ENCODE measurements at places on chromosomes 16 and 17.

- DNase-seq: peak; percentile 71
These were observed 39.8 kb upstream of the METTL16 start for GRCh38 chr17:2551493-2551892.

DNA sequence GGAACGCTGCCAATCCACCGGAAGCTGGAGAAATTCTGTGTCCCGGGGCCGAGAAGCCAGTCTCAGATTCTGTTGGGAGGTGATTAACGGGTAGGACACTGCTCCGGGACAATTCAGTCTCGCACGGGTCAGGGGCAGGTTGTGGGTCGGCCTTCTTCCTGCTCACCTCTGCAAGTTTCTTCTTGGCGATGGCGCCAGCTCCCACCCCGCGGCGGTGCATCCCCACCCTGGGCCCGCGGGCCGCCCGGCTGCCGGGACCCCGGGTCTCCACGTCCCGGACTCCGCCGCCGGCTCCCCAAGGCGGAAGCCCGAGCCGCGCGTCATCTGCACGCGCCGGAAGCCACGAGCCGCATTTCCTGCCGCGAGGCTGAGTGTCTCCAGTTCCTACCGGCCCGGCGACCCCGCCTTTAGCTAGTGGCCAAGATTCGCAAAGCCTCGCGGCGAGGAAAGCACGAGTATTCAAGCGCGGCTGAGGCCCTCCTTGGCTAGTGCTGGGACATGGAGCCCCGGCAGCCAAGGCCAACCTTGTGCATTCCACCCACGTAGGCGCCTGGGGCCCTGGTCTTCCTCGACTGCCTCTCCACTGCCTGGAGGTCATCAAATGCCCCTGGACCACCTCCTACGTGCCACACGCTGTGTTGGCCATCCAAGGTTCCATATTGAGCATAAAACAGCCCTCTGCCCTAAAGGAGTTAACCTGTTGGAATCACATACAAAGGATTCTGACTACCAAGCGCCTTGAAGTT lies at the start of gene SNF8:
SNF8 (minus strand) TSS at position 328 of the 746 bp plus-strand sequence; CDS start at position 220, 108 bp downstream.
- DNase-seq: peak; percentile 98

DNA sequence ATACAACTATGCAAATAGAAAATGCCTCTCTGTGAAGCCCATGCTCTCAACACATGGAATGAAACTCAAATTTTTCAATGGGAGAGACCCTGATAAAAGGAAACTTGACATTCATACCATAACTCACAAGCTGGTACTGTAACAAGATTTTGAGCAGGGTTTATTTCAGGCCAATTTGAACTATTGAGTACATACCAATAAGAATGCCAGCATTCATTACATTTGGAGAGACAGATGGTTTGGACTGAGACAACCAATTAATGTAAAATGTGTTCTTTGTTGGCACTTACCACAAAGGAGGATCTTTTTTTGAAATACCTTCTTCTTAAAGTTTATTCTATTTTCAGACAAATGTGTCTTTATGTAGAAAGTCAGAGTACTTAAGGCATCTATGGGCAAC lies 1357.0 kb upstream of the GOT2 start:
- no peak for DNase-seq

DNA sequence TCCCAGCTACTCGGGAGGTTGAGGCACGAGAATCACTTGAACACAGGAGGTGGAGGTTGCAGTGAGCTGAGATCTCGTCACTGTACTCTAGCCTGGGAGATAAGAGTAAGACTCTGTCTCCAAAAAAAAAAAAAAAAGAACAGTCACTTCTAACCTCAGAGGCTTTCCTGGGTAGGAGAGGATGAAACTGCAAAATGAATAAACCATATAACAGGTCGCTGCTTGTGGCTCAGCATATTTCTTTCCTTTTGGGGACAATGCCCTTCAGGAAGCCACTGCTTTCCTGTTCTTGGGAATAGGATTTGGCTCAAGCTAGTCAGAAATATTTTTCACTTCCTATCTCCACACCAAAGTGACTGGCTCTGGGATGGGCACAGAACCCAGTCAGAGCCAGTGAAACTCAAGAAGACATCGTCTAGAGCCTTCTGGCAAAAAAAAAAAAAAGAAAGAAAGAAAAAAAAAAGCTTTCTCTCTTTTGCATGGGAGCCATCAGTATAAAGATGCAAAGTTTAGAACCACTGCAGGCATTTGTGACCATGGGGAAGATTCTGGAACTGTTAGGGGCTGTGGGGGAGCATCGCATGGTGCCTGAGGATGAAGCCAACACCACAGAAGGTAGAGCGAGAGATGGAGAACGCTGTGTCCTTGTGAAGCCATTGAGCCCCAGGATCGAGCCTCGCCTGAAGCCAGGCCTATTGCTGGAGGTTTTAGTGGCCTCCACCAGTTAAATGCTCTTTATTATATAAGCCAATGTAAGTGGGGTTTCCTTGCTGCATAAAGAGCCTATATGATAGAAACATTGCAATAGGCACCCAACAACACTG lies 71.8 kb upstream of the MRTFB start:
- DNase-seq: no peak

GRCh38 chr17:73933164-73933766 lies 270.2 kb upstream of the RPL38 start:
- DNase-seq: no peak

- DNase-seq: peak; percentile 90
These were observed 3.5 kb downstream of the LIMD2 start for GRCh38 chr17:63696381-63696961.

GRCh38 chr16:67444259-67445125 lies 13.6 kb downstream of the HSD11B2 start:
- peak; percentile 63 for DNase-seq

- no peak for DNase-seq
These were observed 17.0 kb downstream of the SOST start for GRCh38 chr17:43741636-43742035.

DNA sequence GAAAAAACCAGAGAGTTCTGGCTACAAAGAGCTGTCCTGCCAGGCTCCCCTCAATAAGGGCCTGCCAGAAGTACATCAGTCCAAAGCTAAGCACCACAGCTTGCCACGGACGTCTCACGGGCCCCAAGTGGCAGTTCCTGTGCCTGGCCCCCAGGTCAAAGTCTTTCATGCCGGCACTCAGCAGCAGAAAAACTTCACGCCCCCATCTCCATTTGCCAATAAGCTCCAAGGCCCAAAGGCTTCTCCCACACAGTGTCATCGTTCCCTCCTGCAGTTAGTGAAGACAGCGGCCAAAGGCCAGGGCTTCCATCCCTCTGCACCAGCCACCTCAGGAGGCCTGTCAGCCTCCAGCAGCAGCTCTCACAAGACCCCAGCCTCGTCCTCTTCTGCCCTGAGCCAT lies 27.4 kb downstream of the UBN1 start:
- DNase-seq: no peak

- no peak for DNase-seq
These were observed 77.5 kb upstream of the NACA2 start for GRCh38 chr17:61668486-61668885.

DNA sequence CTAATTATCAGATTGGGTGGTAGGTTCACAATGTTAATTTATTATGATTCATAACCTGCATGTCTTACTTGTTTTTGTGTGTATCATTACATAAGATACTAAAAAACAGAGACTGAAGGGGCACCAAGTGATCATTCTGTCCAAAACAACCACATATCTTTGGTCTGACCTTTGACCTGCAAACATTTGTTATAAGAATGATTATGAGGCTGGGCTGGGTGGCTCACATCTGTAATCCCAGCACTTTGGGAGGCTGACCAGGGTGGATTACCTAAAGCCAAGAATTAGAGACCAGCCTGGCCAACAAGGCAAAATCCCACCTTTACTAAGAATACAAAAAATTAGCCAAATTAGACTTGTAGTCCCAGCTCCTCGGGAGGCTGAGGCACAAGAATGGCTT lies 116.4 kb downstream of the SPAG9 start:
- DNase-seq: no peak

- no peak for DNase-seq
These were observed 126.2 kb upstream of the WSCD1 start for GRCh38 chr17:5943982-5944381.

GRCh38 chr17:30821871-30822723 lies 2.4 kb downstream of the CRLF3 start:
- DNase-seq: peak; percentile 23

GRCh38 chr17:4170639-4171280 lies 27.8 kb downstream of the CYB5D2 start:
- DNase-seq: no peak

DNA sequence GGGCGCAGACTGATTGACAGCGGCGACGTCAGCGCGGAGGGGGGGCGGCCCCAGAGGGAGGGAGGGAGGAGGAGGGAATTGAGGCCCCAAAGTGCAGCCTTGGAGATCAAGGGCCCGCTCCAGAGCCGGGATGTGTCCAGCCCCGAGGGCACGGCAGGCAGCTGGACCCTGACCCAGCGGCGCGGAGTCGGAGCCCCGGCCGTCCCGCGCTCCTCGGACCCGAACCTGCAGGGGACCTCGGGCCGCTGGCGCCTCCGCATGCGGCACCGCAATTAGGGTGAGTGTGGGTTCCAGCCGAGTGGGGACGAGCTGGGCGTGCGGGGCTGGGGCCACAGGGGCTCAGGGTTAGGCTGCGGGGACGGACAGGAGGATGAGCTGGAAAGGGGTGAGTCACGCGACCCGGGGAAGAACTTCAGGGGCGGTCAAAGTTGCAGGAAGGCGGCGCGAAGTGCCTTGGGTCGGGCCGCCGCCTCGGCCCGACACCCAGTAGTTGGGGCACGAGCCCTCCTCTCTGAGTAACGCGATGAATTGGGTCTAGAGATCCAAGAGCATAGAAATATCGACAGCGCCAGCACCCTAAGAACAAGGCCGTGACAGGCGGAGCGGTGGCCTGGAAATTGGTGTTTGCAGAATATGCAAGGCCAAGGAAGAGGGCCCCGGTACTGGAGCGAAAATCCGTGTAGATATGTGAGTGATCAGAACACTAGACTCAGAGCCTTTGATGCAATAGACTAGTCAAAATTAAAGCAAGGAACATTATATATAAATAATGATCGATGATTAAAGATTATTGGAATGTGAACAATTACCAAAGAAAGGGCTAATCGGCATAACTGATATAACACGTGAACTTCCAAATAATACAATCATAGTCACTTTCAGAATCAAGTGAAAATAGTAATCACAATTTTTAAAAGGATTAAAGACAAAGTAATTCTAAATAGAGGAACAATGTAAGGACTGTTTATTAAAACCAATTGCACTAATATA lies at the start of gene TBX4:
TBX4 (plus strand) TSS at position 122 of the 990 bp plus-strand sequence. CDS start 4,069 bp downstream, outside the sequence.
- DNase-seq: peak; percentile 76

DNA sequence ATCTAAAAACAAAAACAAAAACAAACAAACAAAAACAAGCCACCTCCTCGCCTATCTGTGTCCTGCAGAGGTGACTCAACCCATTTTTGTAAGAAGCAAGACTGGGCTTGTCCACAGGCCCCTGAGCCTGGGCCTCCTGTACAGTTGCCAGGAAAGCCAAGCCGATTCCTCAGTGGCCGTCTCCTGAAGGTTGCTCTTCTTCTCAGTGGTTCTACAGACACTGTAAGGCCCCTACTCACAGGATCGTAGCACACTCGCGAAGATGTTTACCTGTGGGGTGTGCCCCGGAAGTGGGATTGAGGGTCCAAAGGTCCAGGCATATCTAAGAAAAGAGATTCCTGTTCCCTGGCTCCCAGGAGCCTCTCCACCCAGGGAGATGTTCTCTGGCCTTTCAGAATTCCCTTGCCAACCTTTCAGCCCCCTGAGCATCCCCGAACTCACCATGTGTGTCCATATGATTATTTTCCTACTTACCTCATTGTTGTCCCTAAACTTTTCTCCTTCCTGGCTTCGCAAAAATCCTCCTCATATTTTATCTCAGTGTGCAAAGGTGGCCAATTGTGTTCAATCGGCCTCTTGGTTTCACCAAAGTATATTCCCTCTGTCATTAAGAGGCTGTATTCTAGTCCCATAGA lies 7.5 kb upstream of the CES3 start:
- no peak for DNase-seq

DNA sequence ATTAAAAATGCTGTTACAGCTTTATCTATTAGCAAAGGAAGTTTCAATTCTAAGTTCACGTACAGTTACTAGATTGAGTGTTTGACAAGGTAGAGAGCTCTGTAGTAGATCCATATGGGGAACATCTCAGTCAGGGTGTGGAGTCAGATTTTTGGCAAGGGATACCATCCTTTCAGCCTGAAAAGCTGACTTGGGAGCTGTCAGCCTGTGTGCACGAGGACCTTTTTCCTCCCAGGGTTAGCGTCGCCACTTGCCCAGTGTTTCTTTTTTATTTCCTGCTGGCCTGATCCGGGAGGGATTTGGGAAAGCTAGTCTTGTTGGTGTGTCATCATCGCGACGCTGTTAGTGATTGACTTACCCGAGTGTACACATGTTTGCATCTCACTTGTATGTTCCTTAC lies 29.5 kb downstream of the WWOX start:
- no peak for DNase-seq

DNA sequence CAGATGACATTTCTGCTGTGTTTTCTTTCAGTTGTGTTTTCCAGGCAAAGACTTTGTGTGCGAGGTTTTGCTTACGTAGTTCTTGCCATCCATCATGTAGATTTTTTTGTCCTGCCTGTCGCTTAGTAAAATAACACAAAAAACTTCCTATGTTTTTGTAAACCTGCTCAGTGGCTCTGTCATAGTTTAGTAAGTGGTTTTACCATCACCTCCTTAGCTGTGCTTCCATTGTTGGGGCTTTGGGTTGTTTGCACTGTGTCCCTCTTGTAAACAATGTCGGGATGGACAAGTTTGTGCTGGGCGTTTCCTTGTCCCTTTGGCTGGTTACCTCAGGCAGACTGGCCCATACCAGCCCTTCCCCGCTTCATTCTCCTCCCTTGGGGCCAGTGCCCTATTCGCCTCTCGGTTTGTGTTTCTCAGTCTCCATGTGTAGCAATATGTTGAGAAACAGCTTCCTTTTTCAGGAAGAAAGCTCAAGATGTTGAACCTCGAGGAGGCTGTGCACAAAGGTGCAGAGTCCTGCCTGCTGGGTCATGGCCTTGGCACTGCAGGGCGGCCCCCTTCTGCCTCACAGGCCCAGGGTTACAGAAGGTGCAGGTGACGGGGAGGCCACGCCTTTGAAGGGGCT lies 74.6 kb downstream of the KSR1 start:
- DNase-seq: no peak

GRCh38 chr16:68227850-68228553 lies 7.9 kb downstream of the ESRP2 start:
- DNase-seq: no peak

GRCh38 chr16:2950773-2951172 lies 13.3 kb upstream of the KREMEN2 start:
- DNase-seq: no peak

GRCh38 chr17:36674278-36674650 lies 72.9 kb downstream of the MRM1 start:
- no peak for DNase-seq

GRCh38 chr17:2067048-2067561 lies 12.2 kb downstream of the HIC1 start:
- no peak for DNase-seq

Data from GM23338 (cell line).